ENCODE measurements at places on chromosomes 2 and 18.

- DNase-seq = no peak
Observed at GRCh38 chr2:66814916-66815315, 380.0 kb downstream of the MEIS1 start.

GRCh38 chr18:53745224-53745967, 479.1 kb downstream of the MBD2 start:
- DNase-seq = no peak

DNA sequence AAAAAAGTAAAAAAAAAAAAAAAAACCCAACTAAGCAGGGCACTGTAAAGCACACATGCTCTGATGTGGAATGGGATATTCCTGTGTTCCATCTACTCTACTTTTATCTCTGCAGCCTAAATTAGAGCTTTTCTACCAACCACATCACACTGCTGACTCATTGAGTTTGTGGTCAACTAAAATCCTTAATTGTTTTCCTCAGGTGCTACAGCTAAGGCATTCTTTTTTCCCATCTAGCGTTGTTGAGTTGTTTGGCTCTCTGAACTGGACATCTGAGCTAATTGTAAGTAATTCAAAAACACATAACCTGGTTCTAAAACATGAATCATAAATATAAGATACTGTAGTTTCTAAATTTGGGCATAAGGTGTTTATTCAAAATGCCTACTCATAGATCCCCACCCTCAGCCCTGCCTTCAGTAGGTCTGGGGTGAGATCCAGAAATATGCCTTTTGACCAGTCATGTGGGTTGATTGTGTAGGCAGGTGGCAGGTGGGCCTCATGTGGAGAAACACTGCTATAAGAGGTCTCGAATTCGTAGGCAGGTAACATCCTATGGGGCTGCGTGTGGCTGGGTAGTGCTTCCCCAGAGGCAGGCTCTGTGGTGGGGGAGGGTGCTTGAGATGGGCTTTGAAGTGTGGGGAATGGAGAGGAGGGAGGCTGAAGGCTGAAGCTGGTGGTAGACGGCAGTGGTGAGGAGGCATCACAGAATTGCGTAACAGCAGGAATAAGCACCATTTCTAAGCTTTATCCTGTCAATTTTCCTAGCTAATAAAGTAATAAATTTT, 27.2 kb downstream of the ANKRD29 start:
- DNase-seq = peak; percentile 27

DNA sequence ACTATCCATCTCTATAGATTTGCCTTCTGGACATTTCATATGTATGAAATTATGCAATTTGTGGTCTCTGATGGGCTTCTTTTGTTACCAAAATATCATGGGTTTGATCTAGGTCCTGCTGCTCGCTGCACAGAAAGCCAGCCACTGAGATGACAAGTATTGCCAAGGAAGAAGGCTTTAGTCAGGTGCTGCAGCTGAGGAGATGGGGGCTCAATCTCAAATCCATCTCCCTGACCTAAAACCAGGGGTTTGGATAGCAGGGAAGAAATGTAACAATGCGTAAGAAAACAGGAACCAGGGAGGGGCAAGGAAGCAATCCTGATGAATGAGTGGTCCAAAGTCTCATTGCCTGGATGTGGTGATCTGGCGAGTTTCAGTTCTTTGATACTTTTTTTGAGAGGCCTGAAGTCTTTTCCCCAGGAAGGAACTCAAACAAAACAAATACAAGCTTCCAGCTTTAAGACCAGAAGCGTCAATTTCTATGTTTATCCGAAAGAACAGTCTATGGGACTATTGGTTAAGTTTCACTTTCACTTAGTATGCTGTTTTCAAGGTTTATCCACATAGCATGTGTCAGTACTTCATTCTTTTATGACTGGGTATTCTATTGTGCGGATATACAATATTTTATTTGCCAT, 3.4 kb upstream of the CKAP2L start:
- DNase-seq = no peak

- DNase-seq = no peak
Observed at GRCh38 chr18:35410561-35410960, 33.4 kb upstream of the ZNF396 start.

DNA sequence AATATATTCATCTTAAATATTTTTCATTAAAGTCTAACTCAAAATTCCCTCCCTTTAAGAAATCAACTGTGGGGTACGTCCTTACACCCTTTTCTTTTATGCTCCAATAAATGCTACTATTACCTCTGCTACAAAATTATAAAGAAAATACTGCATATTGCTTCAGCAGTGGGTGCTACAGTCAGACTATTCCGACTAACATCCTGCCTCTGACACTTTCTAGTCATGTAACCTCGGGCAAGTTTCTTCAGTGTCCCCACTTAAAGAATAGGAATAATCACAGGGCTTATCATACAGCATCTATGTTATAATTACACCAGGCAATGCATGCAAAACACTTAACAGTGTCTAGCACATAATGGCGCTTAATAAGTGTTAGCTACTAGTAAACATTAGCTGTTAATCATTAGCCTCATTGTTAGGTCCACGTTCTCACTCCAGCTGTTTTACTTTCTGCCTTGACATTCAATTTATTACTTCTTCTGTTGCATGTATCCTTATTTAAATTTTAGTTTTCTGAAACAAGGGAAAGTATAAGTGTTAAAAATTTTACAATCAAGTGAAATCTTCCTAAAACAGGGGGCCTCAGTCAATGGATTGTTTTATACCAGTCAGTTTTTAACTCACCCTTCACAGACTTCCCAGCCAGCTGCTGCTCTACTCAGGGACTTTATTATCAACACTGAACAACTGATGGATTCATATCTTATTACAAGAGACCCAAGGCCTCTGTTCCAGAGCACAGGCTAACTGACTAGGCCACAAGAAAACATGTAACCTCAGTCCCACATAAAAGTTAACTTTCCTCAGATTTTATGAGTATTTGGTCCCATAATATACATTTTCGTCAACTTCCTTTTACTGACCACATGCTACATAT, 54.0 kb downstream of the CLASP1 start:
- DNase-seq = no peak

- DNase-seq = no peak
Observed at GRCh38 chr2:172105471-172106107, 2.9 kb upstream of the DLX2 start.

- no peak for DNase-seq
Observed at GRCh38 chr2:239666855-239667376, 266.1 kb upstream of the HDAC4 start.

DNA sequence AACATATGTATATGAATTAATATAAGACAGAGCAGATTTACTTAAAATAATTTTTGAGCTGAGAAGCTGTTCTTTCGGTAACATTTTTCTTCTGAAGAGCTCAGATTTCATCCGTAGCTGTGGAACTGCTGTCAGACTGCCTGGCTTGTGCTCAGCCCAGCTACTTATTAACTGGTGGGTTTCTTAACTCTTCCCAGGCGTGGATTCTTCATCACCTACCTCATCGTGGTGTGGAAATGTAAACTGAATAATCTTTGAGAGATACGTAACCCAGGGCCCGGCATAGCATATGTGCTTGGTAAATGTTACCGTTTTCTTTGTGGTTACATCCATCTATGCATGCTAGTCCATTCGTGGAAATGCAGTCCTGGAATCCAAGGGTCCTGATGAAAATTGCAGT, 145.0 kb downstream of the MCFD2 start:
- no peak for DNase-seq

GRCh38 chr2:218089259-218089658, 20.2 kb downstream of the RUFY4 start:
- no peak for DNase-seq

- DNase-seq = no peak
Observed at GRCh38 chr2:42421601-42422239, 60.7 kb upstream of the COX7A2L start.

DNA sequence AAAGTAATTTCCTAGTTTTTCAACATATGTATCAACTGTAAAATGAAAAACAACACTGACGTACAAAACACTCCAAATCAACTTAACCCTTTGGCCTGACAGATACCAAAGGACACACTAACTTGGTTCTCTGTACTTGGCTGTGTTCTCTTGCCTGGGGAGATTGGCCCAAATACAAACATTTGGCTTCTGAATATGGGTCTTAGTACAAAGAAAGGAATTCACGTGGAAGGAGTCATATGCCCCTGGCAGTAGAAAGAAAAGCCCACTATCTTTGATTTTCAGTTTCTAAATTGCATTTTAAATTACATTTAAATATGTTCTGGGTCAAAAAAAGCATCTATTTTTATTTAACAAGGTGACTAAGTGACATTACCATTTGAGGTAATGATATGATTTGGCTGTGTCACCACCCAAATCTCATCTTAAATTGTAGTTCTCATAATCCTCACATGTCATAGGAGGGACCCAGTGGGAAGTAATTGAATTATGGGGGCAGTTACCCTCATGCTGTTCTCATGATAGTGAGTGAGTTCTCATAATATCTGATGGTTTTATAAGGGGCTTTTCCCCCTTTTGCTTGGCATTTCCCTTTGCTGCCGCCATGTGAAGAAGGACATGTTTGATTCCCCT, 153.6 kb upstream of the CCDC195 start:
- DNase-seq = no peak

DNA sequence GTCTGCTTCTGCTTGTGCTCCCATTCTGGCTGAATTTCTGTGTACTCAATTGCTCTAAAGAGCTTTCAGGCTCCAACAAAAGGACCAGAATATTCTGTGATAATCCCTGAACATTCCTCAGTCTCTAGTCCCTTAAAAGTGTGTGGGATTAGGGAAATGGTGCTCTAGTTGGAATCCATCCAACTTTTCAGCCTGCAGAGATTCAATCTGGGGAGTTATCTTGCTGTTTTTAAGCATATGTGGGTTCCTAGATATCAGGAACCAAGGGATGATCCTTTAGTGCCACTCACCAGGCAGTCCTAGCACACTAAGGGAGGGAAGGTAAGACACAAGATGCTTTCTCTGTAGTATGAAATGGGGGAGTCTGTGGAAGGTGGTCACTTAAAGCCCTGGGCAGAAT, 140.3 kb upstream of the SLC1A4 start:
- DNase-seq = no peak

DNA sequence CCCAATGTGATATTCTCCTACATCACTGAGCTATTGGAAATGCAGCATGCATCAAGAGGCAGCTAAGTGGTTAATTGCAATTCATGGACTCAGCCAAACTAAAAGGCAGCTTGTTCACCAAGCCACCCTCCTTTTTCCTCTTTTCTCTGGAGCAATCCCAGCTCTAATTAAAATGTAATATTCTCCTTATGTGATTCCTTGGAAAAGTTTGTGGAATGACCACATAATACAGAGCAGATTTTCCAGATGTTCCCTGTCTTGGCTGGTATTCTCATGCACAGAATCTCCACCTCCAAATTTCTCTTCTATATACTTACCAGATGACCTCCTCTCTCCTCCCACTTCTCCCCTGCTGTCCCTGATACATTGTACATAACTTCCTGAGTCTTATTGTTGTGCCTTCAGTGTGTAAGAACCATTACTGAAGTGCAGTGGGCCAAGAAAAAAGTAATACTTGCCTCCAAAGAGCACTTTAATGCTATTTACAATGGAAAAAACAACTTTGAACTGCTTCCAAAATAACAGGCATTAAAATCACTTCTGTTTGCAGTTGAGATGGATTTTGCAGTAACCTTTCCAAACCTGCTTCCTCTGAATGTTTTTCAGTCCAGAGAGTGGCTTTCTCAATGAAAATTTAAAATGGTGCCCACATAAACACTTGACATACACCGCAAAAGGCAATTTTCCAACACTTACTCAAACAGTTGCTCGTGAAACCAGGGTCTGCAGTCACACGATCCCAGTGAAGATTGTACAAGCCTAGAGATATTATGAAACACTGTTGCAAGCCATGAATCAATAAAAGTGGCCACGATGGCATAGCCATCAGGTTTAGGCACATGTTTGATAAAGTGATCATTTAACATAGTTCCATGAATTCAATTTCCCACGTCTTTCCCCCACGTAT, 258.0 kb downstream of the MTX2 start:
- no peak for DNase-seq

DNA sequence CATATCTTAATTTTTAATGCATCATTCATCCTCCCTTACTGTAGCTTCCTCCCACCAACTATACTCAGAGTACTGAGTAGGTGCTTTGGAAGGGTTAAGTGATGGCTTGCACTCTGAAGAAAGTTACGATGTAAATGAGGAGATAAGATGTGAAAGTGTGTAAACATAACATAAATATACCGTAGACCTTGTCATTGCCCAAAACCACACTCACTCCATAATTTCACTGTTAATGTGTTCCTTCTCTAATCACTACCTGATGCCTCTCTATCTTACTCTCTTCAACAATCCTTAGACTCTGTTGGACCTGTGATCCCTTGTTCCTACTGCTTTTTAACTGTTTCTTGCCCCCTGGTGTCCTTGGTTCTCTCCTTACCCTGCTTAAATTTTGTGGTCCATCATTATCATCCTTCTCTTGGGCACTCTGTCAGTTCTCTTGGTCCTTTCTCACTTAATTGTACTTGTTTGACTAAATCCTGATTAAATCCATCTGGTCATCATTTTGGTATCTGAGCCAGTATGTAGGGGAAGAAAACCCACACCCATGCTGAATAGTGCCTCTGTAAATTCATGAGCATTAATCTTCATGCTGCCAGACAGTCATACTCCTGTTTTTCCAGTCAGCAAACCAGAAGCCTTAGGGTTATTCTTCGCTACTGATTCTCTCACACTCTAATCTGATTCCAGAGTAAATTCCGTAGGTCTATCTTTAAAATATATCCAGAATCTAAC, 45.0 kb downstream of the PMS1 start:
- DNase-seq = no peak

- no peak for DNase-seq
Observed at GRCh38 chr2:105595536-105595935, 149.2 kb upstream of the NCK2 start.

DNA sequence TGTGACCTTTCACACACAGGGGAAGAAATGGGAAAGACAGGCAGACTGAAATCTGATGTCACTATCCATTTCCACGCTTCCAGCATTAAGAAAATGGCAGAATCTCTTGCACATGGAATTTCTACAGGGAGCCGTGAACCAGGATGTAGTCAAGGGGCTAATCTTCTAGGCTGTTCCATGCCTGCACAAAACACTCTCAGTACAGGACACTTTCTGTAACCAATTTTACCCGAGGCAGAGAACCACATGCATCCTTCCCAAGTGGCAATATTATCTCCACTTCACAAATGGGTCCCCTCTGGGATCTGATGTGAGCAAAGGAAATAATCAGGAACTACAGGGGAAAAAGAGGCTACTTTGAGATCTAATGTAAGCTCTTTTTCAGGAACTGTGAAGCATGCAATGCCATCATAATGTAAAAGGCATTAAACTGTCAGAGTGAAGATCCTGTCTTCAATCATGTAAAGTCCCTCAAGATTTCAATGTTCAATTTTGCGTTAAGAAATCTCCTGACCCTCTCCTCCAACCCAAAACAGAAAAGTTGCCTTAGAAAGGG, 236.9 kb downstream of the RBM43 start:
- no peak for DNase-seq

DNA sequence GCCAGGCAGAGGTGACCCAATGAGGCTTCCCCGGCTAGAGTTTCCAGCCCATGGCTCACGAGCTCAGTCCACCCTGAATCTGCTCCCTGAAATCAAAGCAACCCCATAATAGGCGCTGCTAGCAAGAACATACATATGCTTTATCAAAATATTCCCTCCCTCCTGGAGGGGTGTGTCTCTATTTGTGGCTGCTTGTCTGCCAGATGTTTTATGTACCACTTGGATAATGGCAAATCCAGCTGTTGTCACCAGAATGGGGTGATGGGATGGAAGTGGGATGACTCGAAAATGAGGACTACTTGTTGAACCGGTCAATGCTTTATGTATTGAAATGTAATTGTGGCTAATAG, 152.0 kb downstream of the GALNT14 start:
- no peak for DNase-seq

- DNase-seq = no peak
Observed at GRCh38 chr2:191384829-191385228, 139.6 kb downstream of the MYO1B start.

All from WTC11 (cell line).